ELF-1 (cell line): ENCODE measurements at places on chromosomes 11 and 22.
A peak's percentile ranks its signal among the peaks of the same experiment; 100 is the strongest.

DNA sequence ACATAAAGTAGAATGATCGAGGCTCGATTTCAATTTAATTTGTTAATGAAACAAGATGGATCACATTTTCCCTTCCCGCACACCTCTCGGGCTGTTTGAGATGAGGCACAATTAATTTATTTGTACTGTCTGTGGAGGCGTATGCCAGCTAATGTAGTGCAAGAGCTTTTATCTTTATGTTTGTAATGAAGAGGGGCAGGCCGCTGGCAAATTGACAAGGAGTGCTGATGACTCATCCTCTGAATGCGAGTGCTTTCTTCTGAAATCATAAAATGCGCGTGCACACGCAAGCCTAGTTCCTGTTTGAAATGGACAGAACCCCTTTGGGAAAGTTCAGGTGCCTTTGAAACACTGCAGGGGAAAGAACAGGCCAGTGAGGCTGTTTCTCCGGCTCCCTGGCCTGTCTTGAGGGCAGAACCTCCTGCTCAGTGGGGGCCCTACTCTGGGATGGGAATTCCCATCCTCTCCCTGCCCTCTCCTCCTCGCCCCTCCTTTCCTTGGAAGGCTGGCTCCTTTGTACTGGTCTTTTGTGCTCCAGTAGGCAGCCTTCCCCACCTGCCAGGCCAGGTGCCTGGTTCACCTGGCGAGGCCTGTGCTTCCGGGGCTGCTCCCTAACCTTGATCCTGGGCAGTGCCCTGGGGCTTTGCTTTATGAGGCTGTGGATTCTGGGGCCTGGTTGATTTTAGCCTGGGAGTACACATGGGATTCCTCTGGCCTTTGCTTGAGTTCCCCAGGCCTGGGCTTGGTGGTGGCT, 50.3 kb downstream of the TEAD1 start:
- peak; percentile 93 for DNase-seq

- DNase-seq, result no peak
Measured at GRCh38 chr11:77381729-77382665, 80.5 kb upstream of the GDPD4 start.

DNA sequence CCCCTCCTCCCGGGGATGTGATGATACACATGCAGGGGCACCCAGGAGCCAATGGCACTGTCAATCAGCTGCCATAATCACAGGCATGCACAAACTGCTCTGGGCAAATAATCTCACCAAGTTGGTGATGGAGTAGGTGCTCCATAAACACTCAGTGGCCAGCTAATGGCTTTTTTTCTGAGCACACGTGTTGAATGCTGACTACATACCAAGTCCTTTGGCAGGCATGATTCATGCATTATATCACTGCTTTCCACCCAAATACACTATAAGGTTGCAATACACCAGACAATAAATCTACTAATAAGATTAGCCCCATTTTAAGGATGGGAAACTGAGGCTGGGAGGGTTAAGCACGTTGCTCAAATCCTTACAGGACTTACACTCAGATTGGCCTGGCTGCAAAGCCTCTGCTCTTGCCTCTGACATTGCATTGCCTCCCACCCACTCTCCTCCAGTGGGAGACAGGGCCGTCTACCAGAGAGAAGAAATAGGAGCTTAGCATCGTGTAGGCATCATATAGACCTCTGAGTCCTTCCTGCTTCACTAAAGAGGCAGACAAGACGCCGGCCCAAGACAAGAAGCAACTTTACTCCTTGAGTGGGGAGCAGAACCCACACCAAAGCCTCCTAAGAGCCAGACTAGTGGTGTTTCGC, 32.7 kb upstream of the ACCSL start:
- no peak for DNase-seq

GRCh38 chr11:12581923-12582322, 92.3 kb upstream of the TEAD1 start:
- DNase-seq, result peak; percentile 50

- DNase-seq, result no peak
Measured at GRCh38 chr11:26947379-26947844, 46.5 kb upstream of the FIBIN start.

- peak; percentile 31 for DNase-seq
Measured at GRCh38 chr11:117232911-117233409, 489 bp downstream of the RNF214 start.

- peak; percentile 66 for DNase-seq
Measured at GRCh38 chr11:24637520-24637919, 140.7 kb downstream of the LUZP2 start.

DNA sequence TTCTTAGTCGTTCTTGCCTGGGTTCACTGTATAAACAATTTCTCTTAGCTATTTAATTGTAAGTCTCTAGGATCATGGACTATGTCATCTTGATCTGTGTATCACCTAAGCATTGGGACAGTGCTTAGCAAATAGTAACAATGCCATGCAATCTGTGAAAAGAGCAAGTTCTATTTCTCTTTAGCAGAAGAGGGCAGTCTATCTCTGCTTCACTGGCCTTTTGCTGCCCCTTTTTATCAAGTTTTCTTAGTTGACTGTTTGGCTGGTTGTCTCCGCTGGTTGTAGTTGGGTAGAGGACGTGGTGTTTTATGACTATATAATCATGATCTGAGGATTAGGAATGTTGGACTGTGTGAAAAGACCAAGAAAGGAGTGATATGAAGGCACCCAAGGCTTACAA, 315.0 kb downstream of the JRKL start:
- DNase-seq, result peak; percentile 10
